ENCODE measurements at places on chromosomes 7 and 10.

- DNase-seq, result no peak
Observed at GRCh38 chr7:74290981-74291441, 1.8 kb downstream of the CLIP2 start.

DNA sequence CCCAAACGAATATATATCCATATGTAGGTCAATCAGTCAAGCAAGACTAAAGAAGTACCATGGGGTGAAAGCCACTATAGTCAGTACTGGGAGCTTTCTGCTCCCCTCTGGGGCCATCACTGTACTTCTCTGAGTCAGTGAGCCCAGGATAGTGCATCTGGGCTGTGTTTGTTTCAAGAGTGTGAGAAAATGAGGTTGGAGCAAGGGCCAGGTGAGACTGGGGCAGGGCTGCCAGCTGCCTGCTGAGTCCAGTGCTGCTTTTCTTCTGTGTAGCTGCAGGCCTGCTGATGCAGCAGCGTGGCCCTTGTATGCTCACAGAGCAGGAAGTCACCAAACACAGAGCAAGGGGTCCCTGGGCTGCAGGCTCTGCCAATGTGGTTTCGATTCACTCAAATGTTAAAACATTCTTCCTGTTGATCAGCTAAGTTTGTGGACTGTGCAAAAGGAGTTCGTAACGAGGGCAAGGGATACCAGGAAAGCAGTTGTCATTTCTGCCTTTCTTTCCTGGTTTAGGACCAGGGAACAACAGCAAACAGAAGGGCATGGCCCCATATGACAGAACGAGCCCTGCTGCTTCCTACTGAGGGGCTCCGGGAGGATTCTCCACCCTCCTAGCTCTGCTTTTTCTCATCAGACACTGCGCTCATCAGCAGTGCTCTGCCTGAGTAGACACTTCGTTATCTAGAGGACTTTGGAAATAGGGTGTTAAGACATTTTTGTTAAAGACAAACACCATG is 65.4 kb upstream of the TNS3 start:
- no peak for DNase-seq

DNA sequence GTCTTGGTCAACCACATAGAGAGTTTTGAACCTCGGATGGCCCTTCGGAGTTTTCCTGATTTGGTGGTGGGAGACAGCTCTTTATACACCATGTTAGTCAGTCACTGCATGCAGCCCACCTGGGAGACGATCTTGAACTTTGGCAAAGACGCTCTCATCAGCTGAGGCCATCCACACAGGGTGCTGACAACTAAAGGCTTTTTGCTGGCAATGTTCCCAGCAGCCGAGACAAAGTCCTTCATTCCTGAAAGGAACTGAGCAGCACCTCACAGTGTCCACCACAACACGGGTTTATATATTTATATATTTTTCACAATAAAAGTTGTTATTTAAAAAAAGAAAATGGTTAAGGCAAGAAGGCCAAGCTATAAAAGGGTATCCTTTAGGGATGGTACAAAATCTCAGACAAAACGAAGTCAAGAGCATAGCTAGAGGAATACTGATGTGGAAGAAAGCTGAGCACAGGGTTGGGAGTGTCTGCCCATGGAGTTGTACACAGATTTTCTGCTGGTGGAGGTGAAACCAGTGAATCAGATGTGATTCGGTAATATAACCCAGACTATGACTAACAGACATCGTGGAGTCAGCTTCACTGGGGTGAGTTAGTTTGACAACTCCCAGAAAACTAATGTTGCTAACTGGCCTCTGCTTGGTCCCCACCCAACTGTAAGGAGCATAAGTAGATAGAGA is 27.4 kb upstream of the CAPZA2 start:
- DNase-seq, result peak; percentile 22

DNA sequence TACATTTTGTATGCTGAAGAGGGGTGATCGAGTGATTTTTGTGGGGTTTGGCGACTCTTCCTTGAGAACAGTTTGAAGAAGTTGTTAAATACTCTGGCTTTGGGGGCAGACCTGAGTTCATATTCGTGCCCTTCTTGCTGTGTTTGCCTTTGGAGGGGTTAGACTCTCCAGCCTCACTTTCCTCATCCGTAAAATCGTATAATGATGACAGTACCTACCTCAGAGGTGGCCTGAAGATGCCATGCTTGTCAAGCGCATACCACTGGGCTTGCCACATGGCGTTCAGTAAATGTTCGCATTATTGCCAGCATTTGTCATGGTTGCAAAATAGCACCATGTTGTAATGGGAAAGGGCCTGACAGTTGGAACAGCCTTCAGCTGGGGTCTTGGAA is 1.3 kb downstream of the STK17A start:
- peak; percentile 87 for DNase-seq

- no peak for DNase-seq
Observed at GRCh38 chr10:70935631-70936030, 47.3 kb upstream of the PCBD1 start.

- no peak for DNase-seq
Observed at GRCh38 chr7:100019908-100020307, 4.5 kb downstream of the ZKSCAN1 start.

DNA sequence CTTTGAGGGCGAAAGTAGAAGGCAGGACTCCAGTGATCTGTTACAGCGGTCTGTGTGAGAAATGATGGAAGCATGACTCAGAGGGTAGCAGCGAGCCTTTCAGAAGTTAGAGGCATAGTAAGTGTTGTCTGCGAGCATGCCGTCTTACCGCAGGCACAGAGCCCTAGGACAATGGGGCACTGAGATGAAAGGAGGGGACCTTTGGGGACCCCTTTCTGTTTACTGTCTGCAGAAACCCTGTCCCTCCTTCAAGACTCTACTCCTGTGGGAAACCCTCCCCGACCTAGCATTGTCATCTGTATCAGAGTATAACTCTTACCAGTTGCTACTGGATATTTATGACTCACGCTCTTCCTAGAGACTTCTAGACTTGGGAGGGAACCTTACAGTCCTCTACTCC is 87.2 kb upstream of the AGK start:
- DNase-seq, result no peak

- DNase-seq, result no peak
Observed at GRCh38 chr10:104779701-104780100, 138.6 kb downstream of the SORCS3 start.

DNA sequence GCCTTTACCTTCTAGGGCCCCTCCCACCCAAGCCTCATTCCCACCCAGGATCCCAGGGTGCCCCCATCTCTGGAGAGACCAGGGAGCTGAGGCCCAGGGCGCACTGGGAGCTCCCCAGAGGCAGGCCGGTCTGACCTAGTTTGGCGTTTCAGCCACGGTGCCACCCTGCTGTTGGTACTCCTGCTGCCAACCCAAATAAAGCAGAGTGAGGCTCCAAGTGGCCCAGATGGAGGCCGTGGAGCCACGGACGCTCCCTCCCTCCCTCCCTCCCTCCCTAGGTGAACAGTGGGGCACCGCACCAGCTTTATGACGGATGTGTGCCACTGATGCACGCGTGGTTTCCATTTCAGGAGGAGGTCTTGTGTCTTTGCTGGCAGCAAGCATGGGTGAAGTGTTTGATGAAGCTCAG is 1.8 kb downstream of the INPP5A start:
- DNase-seq, result peak; percentile 20

DNA sequence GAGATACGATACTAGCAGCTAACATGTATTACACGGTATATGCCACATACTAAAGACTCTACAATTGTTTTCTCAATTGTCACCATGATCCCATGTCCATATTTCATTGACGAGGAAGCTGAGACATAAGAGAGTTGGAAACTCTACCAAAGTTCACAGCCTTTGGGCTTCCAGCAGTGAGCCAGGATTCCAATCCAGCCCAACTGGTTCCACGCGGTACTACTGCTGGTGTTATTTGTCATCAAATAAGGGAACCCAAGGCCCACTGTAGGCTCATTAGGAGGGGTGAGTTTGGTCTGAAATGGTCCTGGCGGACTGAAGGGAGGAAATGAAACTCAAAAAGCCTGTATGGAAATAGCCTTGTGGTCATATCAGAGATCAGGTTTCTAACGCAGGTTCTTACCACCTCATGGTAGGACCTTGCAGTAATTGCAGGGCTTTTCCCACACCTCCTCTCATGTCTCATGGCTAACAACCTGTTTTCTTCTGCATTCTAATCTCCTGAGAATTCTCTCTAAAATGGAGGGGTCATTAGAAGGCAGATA is 814.6 kb downstream of the LRMDA start:
- DNase-seq, result no peak

DNA sequence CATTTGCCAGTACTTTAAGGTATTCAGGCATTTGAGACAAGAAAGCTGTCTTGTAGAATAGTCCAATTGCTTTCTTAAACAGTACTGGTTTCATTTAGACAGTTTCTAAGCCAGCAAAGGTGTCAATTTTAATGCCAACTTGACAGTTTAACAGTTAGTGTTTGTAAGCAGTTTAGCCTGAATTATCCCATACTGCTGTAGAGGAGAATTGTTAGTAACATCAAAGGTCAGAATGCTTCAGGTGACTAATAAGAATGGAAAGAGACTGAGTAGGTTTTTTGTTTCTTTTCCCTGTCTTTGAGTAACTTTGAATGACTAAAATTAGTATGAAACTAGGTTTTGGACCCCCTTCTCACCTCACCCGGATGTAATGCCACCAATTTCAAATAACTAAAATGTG is 29.5 kb upstream of the VDAC2 start:
- DNase-seq, result no peak

GRCh38 chr10:77510695-77511094 is 126.9 kb downstream of the KCNMA1 start:
- no peak for DNase-seq

DNA sequence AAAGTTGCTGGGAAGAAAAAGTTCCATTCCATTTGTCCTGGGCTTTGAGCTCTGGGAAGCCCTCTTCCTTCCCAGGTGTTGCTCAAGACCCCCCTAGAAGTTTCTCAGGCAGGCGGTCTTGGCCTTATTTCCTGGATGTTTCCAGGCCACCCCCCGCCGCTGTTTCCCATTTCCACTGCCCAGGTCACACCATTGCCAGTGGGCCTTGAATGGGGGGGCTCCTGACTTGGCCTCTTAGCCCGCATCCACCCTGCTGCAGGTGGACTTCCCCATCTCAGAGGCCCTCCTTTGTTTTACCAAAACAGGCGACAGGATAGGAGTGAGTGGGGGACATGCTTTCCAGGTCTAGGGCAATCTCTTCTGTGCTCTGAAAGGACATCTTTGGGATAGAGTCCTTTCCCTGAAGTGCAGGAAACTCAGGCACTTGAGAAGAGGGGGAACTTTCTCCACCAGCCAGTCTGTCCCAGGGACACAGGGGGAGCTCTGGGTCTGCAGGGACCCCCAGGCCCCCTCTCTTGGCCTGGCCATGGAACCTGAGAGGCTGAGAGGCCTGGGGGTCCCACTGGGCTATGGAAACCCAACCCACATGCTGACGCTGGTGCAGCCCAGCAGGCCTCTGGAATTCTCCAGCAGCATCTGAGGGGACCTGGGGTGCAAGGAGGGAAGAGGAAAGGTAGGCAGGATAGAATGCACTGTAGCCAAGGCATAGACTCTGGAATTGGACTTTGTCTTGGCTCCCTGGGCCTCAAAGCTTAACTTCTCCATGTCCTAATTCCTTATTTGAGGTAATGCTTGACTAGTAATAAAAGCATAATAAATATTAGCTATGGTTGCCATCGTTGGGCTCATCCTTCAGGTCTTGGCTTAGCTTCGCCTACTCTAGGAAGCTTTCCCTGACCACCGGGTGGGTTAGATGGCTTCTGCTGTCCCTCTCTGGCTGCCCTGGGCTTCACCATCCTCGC is 17.6 kb downstream of the NEURL1 start:
- DNase-seq, result no peak

- peak; percentile 38 for DNase-seq
Observed at GRCh38 chr7:141231018-141231792, 157.3 kb downstream of the TMEM178B start.

DNA sequence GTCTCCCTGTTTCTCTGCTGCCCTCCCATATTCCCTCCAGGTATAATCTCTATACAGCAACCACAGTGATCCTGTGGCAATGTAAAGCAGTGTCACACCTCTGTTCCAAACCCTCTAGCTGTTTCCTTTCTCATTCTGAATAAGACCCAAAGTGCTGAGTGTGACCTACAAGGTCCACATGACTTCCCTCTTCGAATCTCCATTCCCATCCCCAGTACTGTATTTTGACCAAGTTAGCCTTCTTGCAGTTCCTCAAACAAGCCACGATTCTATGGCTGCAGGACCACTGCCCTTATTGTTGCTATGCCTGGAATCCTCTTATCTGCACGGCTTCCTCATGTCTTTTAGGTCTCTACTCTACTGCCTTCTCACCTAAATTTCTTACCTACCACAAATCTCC is 291.9 kb downstream of the DOCK4 start:
- no peak for DNase-seq

DNA sequence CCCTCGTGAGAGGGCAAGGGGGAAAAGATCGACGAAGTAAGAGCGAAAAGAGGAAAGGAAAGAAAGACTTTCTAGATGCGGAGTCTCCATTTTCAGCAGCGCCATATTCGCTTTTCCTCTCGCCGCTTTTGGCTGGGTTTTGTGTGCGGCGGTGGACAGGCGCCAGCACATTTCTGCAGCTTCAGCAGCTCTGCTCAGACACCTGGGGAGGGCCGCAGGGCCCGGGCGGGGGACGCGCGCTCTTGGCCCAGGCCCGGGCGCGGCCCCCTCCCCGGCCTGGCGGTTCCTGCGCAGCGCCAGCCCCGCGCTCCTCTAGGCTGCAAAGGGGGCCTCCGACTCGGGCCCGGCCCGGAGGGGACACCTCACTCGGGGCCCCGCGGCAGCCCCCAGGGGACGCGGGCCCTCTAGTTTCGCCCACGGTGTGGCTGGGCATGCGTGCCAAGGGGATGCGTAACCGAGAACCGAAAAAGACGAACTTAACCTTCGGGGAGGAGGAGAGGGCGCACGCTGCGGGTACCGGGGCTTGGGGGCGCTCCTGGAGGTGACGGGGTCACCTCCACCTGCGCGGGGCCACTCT is 34.5 kb upstream of the EBLN1 start:
- DNase-seq, result peak; percentile 54

DNA sequence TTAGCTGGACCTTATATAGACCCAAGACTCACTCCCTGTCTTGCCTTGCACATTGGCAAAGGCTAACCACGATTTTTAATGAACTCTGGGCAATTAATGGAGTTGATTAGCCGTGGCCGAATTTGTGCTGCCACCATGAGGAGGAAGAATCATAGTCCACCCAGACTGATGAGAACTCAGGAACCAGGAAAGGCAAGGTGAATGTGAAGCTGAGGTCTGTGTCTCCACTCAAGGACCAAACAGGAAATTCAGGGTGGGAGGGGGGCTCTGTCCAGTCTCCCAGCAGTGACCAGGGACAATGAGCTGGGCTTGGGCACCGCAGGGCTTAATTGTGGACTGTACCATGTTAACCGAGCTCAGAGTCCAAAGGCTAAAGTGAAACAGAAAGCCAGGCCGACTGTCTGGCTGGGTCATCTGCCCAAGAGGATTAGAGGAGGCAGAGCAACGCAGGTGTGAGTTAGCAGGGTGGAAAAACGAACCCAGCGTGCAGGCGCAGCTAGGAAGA is 127.0 kb upstream of the JCAD start:
- no peak for DNase-seq

Measured in fibroblast of lung (primary cell).